BE2C (cell line): ENCODE measurements at places on chromosomes 5 and 9.
A peak's percentile ranks its signal among the peaks of the same experiment; 100 is the strongest.

GRCh38 chr9:12680341-12680740 is 12.8 kb upstream of the TYRP1 start:
- no peak for DNase-seq

GRCh38 chr5:108266242-108266641 is 115.7 kb downstream of the FBXL17 start:
- no peak for DNase-seq

DNA sequence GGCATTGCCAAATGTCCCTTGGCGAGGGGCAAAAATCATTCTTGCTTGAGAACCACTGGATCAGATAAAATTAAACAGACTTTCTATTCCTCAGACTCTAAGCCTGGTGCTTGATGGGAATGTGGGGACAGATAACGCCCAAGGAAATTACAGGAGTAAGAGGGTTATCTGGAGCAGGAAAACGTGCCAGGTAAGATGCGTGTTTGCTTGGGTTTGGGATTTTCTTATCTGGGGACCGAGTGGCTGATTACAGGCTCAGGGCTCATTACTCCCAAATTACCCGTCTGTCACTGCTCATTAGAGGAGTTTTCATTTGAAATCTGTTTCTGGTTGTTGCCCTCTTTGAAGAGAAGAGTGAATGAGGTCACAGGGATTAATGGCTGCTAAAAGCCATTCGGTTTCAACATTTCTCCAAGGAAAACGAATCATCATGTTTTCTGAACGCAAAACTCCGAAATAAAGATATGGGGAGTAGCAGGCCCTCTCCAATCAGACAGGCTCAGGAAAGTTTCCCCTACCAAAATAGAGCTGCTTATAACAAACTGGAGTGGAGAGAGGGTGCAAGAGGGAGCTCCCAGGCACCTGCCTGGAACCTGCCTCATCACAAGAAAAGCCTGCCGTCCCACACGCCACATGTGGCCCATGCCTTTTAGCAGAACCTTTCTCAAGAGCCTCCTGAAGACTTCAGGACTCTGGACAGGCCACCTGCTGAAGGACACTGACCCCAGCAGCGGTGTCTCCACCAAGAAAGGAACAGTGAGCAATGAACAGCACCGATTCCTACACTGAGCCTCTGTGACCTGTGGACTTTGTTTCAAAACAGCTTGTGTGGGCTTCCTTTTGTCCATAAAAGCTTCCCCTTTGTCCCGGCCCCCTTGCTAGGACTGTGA is 136.4 kb downstream of the ICE1 start:
- peak; percentile 52 for DNase-seq

- no peak for DNase-seq
These were observed 9.3 kb downstream of the TOR1A start for GRCh38 chr9:129814432-129815223.

GRCh38 chr5:93573354-93574351 is 7.4 kb downstream of the NR2F1-AS1 start:
- DNase-seq, result no peak

GRCh38 chr5:27144456-27144855 is 106.1 kb upstream of the CDH9 start:
- DNase-seq, result no peak

DNA sequence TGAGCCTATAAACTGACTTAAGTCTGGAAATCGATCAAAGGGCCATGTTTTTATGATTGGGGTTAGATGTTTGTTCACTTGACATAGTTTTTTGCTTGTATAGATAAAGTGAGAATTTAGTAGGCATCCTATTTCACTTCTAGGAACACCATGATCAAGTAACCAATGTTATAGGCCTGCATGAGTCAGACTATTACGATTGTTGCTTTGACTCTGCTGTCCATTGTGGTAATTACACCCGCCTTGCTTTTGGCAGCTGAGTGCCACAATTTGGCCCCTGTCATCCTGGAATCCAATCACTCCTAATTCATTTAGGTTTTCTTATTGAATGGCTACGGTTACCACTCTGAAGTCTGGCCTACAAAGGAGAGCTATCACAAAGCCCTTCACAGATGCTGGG is 67.8 kb upstream of the IL33 start:
- no peak for DNase-seq

GRCh38 chr9:134948149-134948548 is 30.4 kb upstream of the FCN1 start:
- no peak for DNase-seq

DNA sequence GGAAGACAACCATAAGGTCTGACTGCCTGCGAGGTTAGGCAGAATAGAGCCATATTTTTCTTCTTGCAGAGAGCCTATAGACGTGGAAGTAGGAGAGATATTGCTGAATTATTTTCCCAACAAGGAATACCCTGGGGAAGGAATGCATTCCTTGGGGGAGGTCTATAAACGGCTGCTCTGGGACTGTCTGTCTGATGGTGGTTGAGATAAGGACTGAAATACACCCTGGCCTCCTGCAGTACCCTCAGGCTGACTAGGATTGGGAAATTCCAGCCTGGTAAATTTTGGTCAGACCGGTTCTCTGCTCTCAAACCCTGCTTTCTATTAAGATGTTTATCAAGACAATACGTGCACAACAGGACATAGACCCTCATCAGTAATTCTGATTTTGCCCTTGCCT is 617.5 kb upstream of the GRIN3A start:
- no peak for DNase-seq
